ENCODE measurements at places on chromosomes 7 and 10. TPM values are rescaled to one million over a fixed set of nuclear protein-coding genes. Genes with fewer than 3 reads are reported as not detected.

ITPRIP gene
- total RNA-seq, result 56.2 TPM

C10orf62 gene
- total RNA-seq, result 0.35 TPM

TRPV6 gene
- total RNA-seq, result 0.71 TPM

TAS2R41 gene
- total RNA-seq, result not detected

GRM8 gene
- total RNA-seq, result not detected

POLR3A gene
- total RNA-seq, result 6.9 TPM

TFR2 gene
- total RNA-seq, result not detected

GPR22 gene
- 40.6 TPM for total RNA-seq

UNCX gene
- not detected for total RNA-seq

PHKG1 gene
- 11.7 TPM for total RNA-seq

DYDC2 gene
- total RNA-seq, result not detected

PPP1R3C gene
- total RNA-seq, result 58.0 TPM

SPDYE8 gene
- not detected for total RNA-seq

CAMK2B gene
- total RNA-seq, result 79.9 TPM

INA gene
- not detected for total RNA-seq

AKR1C8 gene
- not detected for total RNA-seq

MYL7 gene
- 49,235 TPM for total RNA-seq

DRGX gene
- not detected for total RNA-seq

AS3MT gene
- total RNA-seq, result 11.7 TPM

CYP2C19 gene
- total RNA-seq, result not detected

TAS2R40 gene
- total RNA-seq, result not detected

SPDYE1 gene
- not detected for total RNA-seq

ADAMTS14 gene
- not detected for total RNA-seq

CALCR gene
- total RNA-seq, result not detected
